ENCODE measurements at places on chromosomes 1 and 21. TPM values are rescaled to one million over a fixed set of nuclear protein-coding genes. Genes with fewer than 3 reads are reported as not detected.

The CRNN gene
- polyA plus RNA-seq, result not detected

The TMCO2 gene
- polyA plus RNA-seq, result not detected

The HMGN1 gene
- polyA plus RNA-seq, result 708 TPM

The ZBED6 gene
- 26.4 TPM for polyA plus RNA-seq

The USH2A gene
- 0.26 TPM for polyA plus RNA-seq

The RNU1-4 gene
- polyA plus RNA-seq, result not detected

The OR2T33 gene
- polyA plus RNA-seq, result not detected

The IL24 gene
- polyA plus RNA-seq, result 0.25 TPM

The ITLN2 gene
- polyA plus RNA-seq, result not detected

The LRRC8B gene
- polyA plus RNA-seq, result 8.4 TPM

The SYT2 gene
- polyA plus RNA-seq, result 2.0 TPM

The SLC37A1 gene
- polyA plus RNA-seq, result 2.9 TPM

The GOLT1A gene
- polyA plus RNA-seq, result 4.7 TPM

The SMCP gene
- polyA plus RNA-seq, result not detected

The LAX1 gene
- polyA plus RNA-seq, result 0.11 TPM

The MTARC2 gene
- polyA plus RNA-seq, result 12.5 TPM

The CTSK gene
- polyA plus RNA-seq, result 19.8 TPM

The CLEC20A gene
- polyA plus RNA-seq, result 0.56 TPM

The CHI3L1 gene
- 0.71 TPM for polyA plus RNA-seq

The SPRR2A gene
- not detected for polyA plus RNA-seq

Measured in left renal pelvis (tissue), 4 donors.